ENCODE measurements at places on chromosomes 6 and 20.
A peak's percentile ranks its signal among the peaks of the same experiment; 100 is the strongest.

DNA sequence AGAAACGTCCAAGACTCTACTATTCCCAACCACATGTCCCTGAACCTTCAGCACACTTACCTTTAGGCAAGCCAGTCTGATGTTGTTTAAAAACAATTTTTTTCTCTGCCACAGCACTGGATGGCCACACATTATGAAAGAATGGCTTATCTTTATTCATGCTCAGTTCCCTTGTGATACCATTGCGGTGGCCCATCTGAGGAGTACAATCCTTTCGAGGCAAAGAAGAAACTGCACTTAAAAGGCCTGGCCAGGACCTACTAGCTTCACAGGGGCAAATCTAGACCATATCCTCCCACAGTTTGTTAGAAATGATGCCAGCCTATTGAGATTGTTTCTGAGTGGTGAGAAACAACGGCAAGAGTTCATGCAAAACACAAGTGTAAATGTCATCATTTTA, 88.4 kb upstream of the PLEKHG1 start:
- DNase-seq: no peak

DNA sequence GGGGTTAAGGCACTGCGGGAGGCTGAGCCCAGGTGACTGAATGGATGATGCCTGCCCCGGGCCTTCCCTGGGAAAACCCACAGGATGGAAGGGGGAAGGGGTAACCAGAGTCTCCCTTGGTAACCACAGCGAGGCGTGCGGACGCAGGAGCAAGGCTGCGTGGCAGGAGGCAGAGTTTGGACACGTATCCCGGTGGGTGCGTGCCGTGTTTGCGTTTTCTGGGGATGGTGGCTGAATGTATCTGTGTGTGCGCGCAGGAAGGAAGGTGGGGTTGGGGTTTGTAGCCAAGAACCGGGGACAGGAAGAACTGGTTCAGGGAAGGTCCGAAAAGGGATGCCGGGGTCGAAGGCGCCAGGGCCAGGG, 1.8 kb downstream of the MDGA1 start:
- no peak for DNase-seq

DNA sequence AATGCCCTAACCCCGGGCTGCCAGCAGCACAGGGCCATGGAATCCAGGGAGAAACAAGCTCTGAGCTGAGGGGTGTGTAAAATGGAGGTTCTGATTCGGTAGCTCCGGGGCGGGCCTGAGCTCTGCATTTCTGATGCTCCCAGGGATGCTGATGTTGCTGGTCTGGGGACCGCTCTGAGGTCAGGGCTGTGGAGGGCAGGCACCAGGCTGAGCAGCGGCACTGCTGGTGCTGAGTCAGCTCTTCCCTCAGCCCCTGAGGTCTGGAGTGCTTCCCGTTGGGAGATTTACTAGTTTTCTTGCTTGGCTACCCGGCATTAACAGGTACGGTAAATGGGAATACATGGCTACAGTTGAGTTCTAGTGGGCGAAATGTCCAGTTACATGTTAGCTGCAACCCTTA, 18.6 kb upstream of the CST3 start:
- DNase-seq: no peak

- no peak for DNase-seq
Measured at GRCh38 chr20:16203096-16203495, 370.2 kb downstream of the KIF16B start.

- no peak for DNase-seq
Measured at GRCh38 chr6:35258336-35258735, 1.2 kb upstream of the ZNF76 start.

GRCh38 chr20:41318271-41318649, 729 bp upstream of the ZHX3 start:
- no peak for DNase-seq

DNA sequence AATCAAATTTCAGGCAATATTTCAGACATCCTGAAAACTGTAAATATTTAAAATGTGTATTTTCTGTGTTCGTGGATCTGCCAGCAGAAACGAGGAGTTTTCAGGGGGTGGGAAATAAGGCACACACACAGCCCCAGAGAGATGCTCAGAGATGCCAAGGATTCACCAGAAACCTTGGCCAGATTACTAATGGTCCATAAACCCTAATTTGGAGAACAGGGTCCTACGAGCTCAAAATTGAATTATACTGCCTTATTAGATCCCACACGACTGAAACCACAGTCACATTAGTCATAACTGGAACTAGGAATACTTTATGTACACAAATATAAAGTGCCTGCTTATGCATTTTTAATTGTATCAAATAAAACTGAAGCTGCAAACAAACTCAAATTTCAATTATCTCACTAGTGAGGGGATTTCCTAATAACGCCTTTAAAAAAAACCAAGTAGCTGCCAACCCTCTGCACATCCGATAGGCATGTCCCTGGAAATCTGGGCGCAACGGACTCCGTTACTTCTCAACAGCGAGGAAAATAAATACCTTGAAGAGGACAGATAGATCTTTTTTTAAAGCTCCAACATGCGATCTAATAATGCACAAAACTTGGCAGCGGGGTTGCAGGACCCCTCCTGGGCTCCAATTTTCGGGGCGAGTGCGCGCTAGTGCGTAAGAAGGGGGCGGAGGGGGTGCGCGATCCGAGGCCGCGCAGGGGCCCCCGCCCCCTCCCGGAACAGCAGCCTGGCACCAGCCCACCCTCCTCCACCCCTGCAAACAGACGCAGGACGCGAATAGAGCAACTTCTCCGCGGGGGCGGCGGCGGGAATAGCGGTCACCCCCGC, 897 bp downstream of the CHD6 start:
- peak; percentile 48 for DNase-seq

GRCh38 chr6:119395192-119395591, 45.6 kb upstream of the MAN1A1 start:
- no peak for DNase-seq

GRCh38 chr6:133503336-133503729, 262.2 kb downstream of the EYA4 start:
- no peak for DNase-seq

GRCh38 chr20:10555393-10555792, 118.4 kb downstream of the JAG1 start:
- DNase-seq: no peak

- DNase-seq: no peak
Measured at GRCh38 chr20:22684763-22685443, 100.5 kb upstream of the FOXA2 start.

- DNase-seq: no peak
Measured at GRCh38 chr6:145360865-145361264, 374.5 kb downstream of the EPM2A start.

GRCh38 chr6:33751771-33752645, 5.3 kb upstream of the IP6K3 start:
- no peak for DNase-seq

DNA sequence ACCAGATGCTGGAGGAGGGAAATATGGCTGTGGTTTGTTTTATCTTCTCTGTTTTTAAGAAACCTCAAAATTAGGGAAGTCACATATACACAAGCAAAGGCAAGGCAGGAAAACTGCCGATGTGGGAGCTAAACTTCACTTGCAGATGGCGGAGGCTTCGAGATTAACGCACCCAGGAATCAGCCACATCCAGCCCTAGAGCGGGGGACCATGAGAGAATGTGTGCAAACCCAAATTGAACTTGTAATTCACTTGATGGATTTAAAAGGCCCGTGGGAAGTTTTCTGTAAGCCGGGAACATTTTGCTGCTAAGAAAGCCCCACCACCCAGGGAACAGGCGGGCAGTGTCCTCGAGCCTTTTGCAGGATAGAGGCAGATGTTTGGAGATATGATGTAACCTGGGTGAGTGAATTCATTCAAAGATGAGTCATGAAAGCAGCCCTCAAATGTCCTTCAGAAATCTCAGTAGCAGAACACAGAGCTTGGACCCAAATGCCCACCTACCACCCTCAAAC, 39.9 kb downstream of the PREX1 start:
- no peak for DNase-seq

DNA sequence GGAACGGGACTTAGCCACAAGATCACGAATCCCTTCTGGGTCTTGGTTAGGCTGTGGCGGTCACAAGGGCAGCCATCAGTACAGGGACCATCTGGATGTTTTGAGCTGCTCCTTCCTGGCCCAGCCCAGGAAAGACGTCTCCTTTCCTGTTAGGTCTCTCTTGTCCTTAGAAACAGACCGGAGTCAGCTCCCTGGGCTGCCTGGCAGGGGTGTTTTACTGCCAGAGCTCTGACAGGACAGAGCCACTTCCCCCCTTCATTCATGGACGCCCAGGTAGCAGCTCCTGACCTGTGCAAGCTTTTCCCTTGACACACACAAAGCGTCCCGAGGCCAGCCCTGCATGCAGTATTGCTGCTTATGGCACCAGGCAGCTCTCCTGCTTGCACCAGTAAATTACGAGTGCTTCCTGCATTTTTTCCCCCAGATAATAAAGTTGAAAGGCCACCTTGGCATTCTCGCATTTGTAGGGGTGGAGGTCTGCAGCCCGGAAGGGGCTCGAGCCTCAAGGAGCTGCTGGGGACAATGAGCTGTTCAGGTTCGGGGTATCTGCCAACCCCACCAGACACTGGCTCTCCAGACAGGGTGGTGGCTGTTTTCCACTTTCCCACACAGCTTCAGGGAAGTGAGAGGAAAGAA, 87.4 kb downstream of the NOL4L start:
- no peak for DNase-seq

DNA sequence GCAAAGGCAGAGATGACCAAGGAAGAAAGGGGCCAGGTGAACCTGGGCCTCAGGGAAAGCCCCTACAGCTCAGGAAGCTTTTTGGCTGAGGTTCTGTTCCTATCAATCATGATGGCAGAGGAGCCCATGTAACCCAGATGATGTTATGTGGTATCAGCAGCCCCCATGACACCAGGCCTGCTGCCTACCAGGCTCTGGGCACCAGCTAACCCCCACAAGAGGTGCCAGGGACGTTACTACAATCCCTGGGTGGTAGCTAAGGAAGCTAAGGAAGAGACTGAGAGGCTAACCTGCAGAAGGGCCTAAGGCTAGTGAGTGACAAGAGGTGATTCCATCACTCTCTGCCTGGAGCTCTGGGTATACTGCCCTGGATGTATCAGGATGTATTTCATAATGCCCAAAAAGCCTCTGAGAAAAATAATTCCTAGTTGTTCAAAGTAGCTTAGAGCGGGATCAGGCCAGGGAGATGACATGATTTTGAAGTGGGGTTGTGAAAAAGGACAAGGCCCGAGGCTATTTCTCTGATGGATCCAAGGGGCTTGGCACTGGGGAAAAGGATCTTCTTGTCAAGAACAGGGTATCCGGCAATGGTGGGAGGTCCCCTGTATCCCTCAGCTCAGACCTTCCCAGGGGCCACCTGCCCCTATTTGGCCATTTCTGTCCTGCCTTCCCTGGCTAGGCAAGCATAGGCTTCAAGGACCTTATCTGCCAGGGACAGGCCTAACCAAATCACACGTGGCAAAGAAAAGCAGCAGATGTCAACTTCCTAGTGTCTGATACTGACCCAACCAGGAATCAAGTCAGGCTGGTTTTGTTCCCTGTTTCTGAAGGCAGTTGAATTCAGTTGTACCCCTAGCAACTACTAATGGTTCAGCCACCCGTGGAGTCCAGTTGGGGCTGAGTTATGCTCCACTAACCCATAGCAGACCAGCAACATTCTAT, 41.3 kb downstream of the PANK2 start:
- DNase-seq: no peak

DNA sequence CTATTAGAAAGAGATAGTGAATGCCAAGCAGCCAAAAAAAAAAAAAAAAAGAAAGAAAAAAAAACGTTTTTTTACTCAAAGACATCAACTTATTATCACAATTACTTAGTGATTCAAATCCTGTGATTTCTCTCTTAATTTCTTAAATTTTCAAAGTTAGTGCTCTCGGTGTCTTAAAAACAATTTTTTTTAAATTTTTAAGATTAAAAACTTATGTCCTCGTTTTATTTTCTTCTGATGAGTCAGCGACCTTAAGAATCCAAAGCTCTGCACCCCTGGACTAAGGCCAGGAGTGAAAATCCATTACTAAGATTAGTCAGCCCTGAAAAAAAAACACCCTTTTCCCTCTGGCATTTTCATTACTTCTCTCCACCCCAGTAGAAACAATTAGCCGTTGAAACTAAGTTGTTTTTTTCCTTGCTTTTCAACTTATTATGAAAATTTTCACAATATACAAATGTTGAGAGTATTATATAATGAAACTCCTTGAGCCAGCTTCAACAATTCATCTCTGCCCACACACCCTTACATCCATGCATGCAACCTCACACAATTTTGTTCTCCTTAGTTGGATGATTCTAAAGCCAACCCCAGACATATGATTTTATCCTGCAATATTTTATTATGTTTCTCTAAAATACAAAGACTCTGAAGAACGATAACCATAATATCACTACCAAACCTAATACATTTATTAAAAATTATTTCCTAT, 85.6 kb upstream of the CARMIL1 start:
- DNase-seq: no peak

- no peak for DNase-seq
Measured at GRCh38 chr6:166675736-166676135, 48.7 kb upstream of the RPS6KA2 start.

- no peak for DNase-seq
Measured at GRCh38 chr6:163813979-163814493, 399.5 kb downstream of the QKI start.

DNA sequence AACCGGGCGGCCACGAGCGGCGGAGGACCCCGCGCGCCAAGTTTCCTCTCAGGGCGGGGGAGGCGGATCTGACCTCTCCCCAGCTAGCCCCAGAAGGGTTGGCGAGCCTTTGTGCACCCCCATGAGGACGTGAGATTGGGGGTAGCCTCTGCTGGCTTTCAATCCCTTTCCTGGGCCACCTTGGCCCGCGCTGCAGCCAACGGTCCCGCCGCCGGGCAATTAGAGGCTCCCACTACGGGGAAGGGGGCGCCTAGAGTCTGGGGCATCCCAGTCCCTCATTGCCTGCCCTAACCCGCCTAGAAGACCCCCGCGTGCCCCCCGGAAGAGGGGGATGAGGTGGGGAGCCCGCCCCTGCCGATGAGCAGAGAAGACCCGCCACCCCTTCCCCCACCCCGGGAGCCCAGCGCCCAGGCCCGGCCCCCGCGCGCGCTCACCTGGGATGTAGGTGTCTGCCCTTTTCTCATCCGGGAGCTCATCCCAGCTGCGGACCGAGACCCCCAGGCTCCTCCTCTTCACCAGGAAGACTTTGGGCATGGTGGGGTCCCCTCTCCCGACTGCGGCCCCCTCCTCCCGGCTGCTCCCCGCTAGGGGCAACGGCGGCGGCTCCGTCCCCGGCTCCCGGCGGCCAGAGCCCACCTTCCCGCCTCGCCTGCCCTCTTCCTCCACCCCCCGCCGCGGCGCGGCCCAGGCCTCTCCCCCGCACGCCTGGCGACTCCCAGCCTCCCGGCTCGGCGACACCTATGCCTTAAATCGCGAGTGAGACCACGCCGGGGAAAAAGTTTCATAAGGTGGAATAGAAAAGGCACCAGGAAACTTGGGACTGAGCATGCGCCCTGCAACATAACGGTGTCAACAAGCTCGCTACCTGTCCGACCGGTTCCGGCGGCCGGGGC, at the start of gene OVOL2:
Gene OVOL2 (minus strand): TSS at position 816 of the 893 bp plus-strand sequence. CDS start 282 bp downstream, at position 534.
- no peak for DNase-seq
